Activated CD4-positive, alpha-beta T cell treated with anti-CD3 and anti-CD28 coated beads, Interleukin-2, Interleukin-4, amounts not matched to agents 100 ng/mL and 50 ng/mL, durations not matched to agents 16 hours and 8 hours (primary cell): ENCODE measurements at places on chromosomes 5 and 9.

GRCh38 chr5:11048760-11049159, 287.7 kb upstream of the DAP start:
- DNase-seq, result no peak

GRCh38 chr5:2752059-2752820, 763 bp upstream of the IRX2 start:
- no peak for DNase-seq

DNA sequence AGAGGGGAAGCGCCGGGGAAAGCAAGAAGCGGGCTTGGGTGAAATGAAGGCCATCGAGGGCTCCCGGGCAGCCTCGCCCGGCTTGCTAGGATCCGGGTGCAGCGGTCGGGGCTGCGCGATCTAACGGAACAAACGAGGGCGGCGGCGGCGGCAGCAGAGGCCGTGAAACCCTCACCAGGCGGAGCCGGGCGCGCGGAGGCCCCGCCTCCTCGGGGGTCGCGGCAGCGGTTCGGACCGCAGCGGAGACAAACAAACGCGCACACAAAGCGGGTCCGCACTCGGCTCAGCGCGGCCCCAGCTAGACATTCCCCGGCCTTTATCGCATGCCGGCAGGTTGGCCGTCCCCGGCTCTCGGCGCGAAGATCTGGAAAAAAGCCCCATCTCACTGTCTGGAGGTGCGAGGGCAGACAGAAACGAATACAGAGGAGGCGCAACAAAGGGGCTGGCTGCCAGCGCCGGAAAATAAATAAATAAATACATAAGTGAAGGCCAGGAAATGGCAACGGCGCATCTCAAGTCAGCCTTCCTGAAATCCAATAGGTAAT, 10.5 kb upstream of the TRIM36 start:
- no peak for DNase-seq

DNA sequence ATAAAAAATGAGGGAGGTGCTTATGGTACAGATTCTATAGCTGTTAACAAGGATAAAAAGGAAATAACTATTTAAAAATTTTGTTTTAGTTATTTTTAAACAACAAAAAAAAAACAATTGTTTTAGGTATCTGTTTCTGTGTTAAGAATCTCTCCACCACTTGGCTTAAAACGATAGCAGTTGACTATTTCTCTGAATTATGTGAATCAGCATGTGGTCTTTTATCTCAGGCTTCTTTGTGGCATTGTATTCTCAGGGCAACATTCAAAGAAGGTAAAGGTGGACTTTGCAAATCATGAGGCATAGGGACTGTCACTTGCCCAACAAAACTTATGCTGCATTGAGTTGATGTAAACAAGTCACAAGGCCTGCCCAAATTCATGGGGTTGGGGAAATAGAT, 55.2 kb downstream of the ERBIN start:
- DNase-seq, result no peak

DNA sequence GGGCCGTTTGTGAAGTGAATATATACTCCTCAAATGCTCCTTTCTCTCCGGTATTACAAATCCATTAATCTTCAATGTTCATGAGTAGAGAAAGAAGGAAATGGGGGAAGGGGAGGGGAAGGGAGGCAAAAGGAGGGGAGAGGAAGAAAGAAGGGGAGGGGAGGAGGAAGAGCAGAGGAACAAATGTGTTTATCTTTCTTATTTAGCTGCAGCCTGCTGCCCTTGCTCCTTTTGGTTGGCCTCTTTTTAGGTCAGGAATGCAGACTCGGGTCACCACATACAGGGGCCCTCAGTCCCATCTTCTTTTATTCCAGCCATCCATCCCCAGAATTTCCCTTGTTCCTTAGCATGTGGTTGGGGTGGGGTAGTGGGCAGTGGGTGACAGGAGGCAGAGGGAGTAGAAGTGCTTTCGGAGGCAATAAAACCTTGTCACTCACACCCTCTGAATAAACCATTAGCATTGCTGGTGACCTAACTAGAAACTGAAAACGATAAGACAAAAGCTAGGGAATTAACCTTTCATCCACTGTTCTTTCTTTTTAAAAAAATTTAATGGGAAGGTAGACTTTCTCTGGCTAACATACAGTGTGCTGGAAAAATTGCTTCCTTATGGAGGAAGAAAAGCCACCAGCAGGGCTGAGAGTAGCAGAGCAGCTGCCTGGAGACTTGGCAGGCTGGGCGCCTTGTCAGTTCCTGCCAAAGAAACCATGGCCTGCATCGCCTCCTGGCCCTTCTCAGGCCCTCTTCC, 16.8 kb upstream of the PRLR start:
- no peak for DNase-seq

GRCh38 chr5:9549941-9550340, 4.1 kb upstream of the SEMA5A start:
- DNase-seq, result no peak

DNA sequence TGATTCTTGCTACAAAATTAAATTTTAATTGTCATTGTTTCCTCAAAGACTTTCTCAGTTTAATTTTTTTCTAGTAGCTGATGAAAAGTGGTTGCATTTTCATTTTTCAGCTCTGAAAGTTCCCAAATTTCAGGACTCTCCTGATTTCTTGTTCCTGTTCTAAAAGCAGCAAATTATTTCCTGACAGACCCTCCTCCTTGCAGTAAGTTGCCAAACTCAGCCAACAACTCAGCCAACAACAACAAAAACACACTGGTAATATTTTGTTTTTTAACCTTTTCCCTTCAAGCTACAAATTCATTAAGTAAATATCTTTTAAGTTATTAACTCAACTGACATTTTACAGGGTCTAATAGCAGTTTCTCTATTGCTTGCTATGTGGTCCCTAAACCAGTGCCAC, 487.8 kb upstream of the NUDT12 start:
- no peak for DNase-seq

GRCh38 chr9:99634186-99634585, 187.5 kb upstream of the NR4A3 start:
- DNase-seq, result no peak

GRCh38 chr5:78648359-78649210, at the start of gene LHFPL2:
TSS of gene LHFPL2 (minus strand) at chr5:78648772. CDS start at chr5:78510213, 138,559 bp downstream.
- peak; percentile 6 for DNase-seq

GRCh38 chr5:124264499-124264898, 481.9 kb downstream of the ZNF608 start:
- DNase-seq, result no peak
